ENCODE measurements at places on chromosomes 3 and 15. TPM values are rescaled to one million over a fixed set of nuclear protein-coding genes. Genes with fewer than 3 reads are reported as not detected.

Gene TGM5
- 121 TPM for total RNA-seq

Gene KLHL40
- not detected for total RNA-seq

- DNase-seq: no peak
These were observed 801.1 kb upstream of the LMCD1 start for GRCh38 chr3:7700539-7700938.

DNA sequence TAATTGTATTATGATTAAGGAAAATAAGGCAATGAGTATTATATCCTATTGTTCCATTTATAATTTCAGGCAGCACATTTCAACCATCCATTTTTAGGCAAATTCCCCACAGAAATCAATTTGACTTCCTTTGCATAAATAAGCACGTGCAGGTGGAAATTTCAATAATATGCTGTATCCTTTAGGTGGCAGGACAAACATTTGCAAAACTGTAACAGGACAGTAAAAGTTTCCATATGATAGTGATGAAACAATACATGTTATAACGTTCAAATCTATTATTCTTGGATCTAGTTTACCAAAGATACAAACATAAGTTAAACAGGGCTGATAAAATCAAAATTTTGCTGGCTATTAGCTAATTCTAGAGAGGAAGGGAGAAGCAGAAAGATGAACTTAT is 8.5 kb downstream of the UACA start:
- DNase-seq: no peak

DNA sequence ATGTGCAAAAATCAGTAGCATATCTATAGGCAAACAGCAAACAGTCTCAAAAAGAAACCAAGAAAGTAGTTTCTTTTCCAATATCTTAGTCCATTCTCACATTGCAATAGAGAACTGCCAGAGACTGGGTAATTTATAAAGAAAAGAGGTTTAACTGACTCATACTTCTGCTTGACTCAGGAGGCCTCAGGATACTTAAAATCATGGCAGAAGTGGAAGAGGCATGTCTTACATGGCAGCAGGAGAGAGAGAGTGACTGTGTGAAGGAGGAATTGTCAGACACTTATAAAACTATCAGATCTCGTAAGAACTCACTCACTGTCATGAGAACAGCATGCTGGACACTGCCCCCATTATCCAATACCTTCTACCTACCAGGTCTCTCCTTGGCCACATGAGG is 327.9 kb upstream of the EPHA3 start:
- DNase-seq: no peak

DNA sequence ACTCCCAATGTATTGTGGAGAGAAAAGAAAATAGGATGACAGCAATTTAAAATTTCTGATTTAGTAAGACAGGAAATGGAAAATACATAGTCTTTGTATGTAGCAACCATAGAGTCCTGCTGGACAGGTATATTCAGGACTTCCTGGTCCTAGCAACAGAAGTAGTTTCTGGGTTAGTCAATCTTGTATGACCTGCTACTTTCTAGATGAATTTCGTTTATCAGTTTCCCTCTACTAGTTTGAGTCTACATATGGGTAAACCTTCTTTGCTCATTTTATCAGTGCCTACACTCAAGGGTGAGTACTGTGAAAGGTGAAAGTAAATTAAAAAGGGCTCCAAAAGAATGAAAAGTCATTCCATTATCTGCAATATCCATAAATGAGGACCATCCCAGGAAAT is 309.8 kb downstream of the UNC13C start:
- no peak for DNase-seq

Gene PEX5L
- total RNA-seq: not detected

- no peak for DNase-seq
These were observed 109.5 kb downstream of the RPLP1 start for GRCh38 chr15:69562116-69562515.

DNA sequence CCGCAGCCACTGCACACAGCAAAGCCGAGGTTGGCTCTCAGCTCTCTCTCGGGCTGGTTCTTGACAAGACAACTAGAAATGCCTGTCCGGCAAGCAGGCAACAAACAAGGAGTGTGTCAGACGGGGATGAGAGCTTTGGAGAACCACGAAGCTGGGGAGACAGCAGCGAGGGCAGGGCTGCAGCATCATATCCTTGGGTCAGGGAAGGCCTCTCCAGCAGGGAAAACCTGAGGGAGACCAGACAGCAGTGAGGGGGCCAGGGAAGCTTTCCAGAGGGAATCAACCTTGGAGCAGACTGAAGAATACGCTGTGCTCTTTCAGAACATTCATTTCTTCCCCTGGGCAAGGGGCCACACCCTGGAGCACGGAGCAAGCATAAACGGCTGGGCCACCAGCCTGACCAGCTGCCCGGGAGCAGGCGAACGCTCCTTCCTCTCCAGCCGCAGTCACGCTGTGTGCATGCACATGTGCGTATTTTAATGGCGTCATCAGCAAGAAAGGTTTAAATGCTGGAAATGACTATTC is 58.7 kb downstream of the CHSY1 start:
- DNase-seq: no peak

Gene CDC25A
- total RNA-seq: 0.45 TPM

DNA sequence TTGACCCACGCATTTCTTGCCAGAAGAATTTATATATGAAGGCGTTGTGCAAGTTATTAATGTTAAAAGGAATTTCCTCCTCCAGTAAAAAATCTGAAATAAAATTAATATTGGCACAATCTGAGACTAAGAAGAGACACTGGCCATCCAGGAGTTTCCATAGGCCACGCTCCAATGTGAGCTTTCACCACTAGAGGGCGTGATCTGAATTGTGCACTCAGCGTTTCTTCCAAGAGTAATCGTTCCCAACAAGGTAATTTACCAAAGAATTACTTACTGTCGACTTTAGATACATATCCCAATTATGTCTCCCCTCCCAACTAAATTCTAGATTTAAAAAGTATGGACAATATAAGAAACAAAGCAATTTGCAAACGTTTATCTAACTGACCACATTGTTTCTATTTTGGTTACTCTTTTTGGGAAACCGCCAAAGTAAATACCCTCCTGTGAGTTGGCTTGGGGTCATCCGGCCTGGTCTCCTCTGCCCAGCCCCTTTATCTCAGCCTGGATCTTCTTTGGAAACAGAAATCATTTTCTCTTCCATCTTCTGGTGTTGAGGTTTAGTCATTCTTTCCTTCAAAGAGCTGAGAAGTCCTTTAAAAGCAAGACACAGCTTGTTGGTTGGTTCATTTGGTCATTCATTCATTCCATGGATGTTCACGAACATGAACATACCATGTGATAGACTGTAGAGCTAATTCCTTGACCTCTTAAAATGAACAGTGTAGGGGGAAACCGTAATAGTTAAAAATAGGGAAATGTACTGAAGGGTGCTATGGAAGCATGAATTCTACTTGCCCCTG is 26.2 kb downstream of the POLR2M start:
- no peak for DNase-seq

- DNase-seq: no peak
These were observed 18.4 kb upstream of the GHSR start for GRCh38 chr3:172466553-172467130.

DNA sequence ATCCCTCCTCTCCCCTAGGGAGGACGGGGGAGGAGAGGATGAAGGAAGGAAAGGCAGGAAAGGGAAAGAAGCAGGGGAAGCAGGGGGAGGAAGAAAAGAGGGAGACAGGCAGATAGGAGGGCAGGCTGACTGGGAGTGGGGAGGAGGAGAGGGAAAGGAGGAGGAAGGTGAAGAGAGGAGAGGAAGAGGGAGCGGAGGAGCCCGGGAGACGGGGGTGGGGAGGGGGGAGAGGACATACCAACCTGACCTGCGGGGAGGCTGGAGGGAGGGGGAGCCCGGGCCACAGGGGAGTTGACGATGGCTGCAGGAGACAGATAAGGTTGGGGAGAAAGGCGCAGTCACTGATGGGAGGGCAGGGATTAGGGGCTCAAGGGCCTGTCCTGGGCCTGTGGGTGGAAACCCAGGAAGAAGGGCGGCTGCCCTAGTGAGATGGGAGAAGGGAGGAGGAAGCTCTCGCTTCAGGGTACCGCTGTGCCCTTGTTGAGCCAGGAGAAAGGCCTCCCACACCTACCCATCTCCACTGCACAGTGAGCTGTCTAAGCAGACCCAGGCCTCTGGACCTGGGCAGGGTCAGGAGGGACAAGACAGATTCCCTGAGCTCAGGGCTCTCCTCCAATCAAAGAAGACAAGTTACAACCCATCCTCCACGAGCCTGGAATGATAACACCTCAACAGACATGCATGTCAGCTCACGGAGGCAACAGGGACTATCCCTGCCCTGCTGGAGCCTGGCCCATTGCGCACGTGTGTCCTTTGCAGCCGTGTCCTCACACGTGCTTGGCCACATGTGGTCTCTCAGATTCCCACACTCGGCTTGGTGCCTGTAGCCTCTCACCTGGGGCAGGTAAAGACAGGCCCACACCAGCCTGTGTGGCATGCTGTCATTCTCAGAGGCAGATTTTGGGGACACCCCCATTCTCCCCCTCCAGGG is 27.9 kb downstream of the C3orf18 start:
- peak; percentile 84 for DNase-seq

DNA sequence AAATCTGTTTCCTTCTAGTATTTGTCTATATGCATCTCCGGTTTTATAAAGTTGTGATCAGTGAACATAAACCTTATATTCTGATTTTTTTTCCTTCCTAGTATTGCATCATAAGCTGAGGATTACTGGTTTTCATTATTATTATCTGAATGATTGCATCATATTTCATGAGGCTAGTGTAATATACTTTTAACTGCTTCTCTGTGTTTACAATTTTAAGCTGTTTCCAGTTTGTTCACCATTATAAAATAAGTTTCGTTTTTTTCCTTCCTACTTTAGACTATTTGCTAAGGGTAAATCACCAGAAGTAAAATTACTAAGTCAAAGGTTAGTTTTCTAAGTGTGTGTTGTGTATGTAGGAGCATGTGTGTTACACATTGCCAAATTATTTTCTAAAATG is 20.2 kb downstream of the SEMA6D start:
- no peak for DNase-seq

GRCh38 chr15:31481142-31481541 is 154.5 kb downstream of the KLF13 start:
- DNase-seq: no peak

DNA sequence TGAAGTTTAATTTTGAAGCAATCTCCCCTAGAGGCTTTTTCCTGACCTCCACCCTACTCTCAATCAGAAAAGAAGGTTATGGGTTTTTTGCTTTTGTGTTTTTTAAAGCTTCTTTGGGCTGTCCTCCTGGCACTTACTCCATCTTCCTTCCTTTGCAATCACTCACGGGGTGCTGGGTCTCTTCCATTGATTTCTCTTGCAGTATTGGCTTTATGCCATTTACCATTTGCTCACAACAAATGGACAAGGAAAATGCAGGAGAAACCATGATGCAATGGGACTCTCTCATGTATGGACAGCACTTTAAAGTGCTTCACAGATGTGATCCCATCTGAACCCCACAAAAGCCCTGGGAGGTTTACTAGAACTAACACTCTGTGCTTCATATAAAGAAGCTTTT is 57.5 kb downstream of the SST start:
- no peak for DNase-seq

All from lower leg skin (tissue), 4 donors.